CD8-positive, alpha-beta memory T cell (primary cell): ENCODE measurements at places on chromosomes 3 and 15. TPM values are rescaled to one million over a fixed set of nuclear protein-coding genes. Genes with fewer than 3 reads are reported as not detected.
A peak's percentile ranks its signal among the peaks of the same experiment; 100 is the strongest.

ZNF660 gene
- 0.07 TPM for polyA plus RNA-seq

SH2D7 gene
- not detected for polyA plus RNA-seq

CLDN16 gene
- polyA plus RNA-seq, result not detected

ZBED2 gene
- polyA plus RNA-seq, result 0.51 TPM

GOLGA8R gene
- not detected for polyA plus RNA-seq

DNA sequence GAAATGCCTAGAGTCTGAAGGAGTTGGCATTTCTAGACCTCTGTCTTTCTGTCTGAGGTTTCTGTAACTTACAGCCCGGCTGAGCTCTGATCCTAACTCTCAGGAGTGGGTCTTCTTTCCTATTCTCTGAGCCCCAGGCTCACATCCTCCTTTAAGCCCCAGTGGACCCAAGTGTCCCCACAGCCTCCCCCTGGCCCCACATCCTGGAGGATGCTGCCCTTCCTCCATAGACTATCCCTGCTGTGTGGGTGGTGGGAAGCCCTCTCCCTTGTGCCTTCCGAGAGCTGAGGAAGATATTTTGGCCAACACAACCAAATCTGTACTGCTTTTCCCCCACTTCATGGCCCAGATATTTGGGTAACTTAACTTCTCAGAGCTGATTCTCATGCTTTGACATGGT, 151.3 kb downstream of the LRTM1 start:
- no peak for DNase-seq

GRCh38 chr15:57609805-57610529, 18.3 kb downstream of the MYZAP start:
- no peak for DNase-seq

- no peak for DNase-seq
Measured at GRCh38 chr15:83983634-83984458, 251.7 kb upstream of the GOLGA6L4 start.

GRCh38 chr15:29825227-29825626, 3.0 kb upstream of the TJP1 start:
- peak; percentile 42 for DNase-seq

GRCh38 chr3:118400886-118401285, 633.8 kb downstream of the IGSF11 start:
- no peak for DNase-seq

DNA sequence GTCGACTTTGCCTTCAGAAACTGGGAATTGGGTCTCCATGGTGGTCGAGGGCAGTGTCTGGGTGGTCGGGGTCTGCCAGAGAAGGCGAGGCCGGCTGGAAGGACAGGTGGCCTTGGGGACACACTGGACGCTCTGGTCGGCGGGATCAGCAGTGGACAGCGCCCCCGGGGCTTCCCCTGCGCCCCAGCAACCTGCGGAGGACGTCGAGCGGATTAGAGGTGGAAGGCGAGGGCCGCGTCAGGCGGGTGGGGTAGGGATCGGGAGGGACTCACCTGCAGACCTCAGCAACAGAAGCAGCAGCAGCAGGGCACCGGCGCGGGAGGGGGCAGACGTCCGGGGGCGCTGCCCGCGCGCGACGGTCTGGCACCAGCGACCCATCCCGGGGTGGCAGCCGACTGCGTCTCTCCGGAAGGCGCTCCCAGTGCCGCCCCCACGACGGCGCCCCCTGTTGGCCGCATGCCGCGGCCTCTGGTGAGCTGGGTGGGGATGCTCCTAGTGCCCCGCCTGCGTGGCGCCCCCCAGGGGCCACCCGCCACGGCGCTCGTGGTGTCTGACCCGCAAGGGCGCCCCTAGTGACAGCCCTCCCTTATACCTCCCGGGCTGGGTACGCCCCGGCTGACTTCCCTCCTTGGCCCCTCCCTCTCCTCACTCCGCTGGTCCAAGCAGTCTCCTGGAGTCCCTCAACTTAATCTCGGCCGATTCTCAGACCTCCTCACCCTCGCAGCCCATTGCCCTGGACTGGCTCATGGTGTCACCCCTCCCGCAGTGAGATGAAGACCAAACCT, at the start of gene PRSS50:
TSS of gene PRSS50 (minus strand) at position 423 of the 785 bp plus-strand sequence. CDS start at position 378, 45 bp downstream.
- no peak for DNase-seq

DNA sequence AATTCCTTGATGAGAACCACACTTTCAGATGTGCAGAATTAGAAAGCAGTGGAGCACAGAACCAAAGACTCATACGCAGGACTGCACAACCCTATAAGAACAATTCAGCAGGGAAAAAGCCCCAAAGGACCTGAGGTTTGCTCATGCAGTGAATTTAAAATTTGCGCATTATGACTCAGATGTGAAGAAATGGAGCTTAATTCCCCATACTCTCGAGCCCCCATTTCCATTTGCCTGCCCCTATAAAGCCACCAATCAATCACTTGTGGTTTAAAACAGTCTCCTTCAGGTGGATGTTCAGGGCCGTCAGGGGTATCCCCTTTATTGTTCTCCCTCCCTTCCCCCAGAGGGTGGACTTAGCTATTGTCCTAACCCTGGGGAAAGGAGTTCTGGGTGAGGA, 221.2 kb downstream of the IGSF11 start:
- DNase-seq, result no peak

DNA sequence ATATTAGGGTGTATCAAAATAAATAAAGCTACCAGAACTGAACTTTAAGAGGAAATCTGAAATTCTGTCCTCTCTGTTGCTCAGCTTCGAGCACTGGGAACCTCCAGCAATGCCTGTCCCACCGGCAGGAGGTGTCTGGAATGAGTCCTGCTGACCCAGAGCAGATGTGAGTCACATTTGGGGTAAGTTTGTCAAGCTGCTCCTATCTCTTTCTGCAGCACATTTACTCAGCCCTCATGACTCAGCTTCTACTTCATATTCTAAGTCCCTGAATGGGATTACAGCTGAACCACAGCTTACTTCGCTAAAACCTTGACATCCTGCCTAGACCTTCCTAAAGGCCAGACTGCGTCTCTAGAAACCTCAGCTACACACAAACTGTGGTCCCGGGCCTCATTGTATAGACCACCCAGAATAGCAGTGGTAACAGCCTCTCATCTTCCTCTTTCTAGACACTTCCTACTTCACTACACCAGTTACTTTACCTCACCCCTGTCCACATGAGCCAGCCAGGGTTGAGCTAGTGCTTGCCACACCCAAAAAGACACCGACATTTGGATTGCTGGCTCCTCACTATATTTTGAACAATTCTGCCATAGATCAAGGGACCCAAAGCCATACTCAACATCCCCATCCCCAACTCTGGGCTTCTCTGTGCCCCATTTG, 109.6 kb upstream of the TMCO5A start:
- no peak for DNase-seq

DNA sequence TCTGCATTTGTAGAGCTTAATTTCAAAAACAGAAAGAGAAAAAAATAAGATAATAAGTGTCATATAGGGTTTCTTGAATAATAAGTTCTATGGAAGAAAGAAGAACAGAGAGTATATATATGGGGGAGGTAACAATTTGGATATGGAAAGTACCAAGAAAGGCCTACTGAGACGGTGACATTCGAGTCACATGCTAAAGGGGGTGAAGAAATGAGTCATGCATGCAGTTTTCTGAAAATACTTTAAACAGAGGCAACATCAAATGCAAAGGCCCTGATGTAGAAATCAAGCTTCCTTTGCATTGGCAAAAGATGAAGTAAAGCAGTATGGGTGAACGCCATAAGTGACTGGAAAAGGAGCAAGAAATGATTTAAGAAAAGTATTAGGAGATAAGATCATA, 371.6 kb upstream of the ZNF385D start:
- no peak for DNase-seq

DNA sequence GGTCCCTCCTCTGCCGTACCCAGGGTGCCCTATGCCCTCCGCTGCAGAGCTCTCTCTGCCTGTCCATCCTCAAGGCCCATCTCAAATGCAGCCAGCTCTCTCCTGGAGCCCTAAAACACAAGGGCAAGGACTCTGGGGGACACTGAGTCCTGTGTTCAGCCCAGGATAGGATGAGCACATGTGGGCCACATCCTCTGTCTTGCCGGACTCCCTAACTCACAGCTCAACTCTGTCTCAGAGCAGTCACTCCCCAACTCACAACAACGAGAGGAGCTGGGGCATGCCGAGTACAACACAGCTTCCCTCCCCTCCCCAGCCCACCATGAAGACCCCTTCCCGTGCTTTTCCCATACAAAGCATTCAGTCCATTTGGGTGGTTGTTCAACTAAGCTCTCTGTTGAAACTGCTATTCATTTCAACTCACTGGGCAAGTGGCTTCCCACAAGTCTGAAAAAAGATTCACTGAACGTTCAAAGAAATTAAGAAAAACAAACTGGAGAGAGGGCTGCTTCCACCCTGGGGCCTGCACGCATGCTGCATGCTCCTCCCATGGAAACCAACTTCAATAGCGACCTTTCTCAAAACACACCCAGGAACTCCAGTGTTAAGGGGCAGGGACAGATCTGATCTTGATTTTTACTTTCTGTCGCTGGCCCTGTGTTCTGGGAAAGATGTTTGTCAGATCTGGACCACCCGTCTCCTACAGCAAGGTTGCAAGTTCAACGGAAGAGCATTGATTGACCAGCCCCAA, 124.3 kb upstream of the IGF1R start:
- DNase-seq, result no peak

- no peak for DNase-seq
Measured at GRCh38 chr3:19945534-19945933, 1.4 kb upstream of the RAB5A start.

- DNase-seq, result no peak
Measured at GRCh38 chr3:186949281-186949982, 19.1 kb downstream of the ST6GAL1 start.

DNA sequence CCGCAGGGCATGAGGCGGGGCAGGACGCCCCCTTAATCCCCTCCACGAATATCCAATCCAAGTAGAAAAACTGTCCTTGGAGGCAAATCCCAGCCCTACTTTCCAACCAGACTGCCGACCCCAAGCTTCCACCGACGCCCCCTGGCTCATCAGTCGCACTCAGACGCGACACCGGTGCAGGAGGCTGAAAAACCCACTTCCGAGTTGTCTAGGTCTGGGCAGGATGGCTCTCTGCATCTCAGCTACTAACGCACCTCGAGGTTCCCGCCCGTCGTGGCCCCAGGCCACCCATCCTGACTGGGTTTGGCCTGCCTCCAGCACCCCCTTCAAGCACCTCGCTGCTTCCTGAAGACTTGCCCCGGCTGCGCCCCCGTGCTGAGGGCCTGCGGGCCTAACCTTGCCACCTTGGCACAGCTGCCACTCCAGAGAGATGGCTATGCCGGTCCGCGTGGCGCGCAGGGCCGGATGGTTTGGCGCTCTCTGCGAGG, 15.5 kb downstream of the RGMA start:
- peak; percentile 30 for DNase-seq
